ENCODE measurements at places on chromosomes 4 and X. TPM values are rescaled to one million over a fixed set of nuclear protein-coding genes. Genes with fewer than 3 reads are reported as not detected.

AFF2 gene
- 1.5 TPM for total RNA-seq

ETDA gene
- not detected for total RNA-seq

MGARP gene
- not detected for total RNA-seq

- DNase-seq = no peak
These were observed 4.8 kb upstream of the NKAP start for GRCh38 chrX:119948381-119948780.

- DNase-seq = no peak
These were observed 80.8 kb downstream of the RAB28 start for GRCh38 chr4:13403326-13403725.

DNA sequence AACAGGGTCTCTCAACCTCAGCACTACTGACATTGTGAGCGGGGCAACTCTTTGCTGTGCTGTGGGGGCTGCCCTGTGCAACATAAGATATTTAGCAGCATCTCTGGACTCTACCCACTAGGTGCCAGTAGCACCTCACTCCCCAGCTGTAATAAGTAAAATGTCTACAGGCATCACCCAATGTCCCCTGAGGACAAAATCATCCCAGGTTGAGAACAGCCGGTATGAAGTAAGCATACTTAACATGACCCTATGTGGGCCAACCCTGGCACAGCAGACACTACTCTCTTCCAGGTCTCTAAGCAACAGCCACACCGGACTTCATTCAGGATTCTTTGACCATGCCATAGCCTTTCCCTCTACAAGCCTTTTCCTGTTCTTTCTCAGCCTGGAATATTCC, 10.5 kb upstream of the MGST2 start:
- DNase-seq = no peak

- no peak for DNase-seq
These were observed 11.7 kb downstream of the MSN start for GRCh38 chrX:65679071-65679540.

GRCh38 chr4:20615486-20616260, 84.6 kb upstream of the PACRGL start:
- DNase-seq = no peak

TMSB15C gene
- total RNA-seq = 4.3 TPM

DNA sequence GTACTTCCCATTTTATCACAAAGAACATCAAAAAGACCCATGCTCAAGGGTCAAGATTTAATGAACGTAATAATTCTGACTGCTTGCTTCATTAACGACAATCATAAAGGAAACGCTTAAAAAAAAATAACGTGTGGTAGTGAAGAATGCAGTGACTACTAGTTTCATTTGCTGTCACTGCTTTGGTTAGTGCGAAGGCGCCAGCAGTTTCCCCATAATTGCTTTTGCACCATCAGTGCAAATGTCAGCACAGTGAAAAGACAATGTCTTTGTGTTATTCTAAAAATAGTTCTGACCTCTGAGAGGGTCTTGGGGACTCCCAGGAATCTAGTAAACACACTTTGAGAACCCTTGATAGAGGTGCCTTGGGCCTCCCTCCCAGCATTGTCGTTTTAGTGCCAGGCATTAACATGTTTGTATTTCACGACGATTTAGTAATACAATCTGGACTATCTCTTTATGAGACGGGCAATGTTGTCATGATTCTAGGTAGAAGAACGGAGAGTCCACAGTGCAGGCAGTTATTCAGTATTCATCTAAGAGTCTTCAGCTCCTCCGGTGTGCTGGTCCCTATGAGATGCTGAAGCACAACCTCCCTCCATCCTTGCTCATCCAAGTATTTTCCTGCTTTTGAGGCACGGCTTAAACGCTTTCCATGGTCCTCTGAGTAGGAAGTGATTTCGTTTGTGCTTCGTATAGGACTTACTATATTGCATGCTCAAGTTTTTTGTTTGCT, 71.0 kb downstream of the AFF1 start:
- peak; percentile 28 for DNase-seq

PROM1 gene
- not detected for total RNA-seq

- no peak for DNase-seq
These were observed 24.3 kb downstream of the HADH start for GRCh38 chr4:108013955-108014354.

MAGEA2 gene
- total RNA-seq = not detected

DNA sequence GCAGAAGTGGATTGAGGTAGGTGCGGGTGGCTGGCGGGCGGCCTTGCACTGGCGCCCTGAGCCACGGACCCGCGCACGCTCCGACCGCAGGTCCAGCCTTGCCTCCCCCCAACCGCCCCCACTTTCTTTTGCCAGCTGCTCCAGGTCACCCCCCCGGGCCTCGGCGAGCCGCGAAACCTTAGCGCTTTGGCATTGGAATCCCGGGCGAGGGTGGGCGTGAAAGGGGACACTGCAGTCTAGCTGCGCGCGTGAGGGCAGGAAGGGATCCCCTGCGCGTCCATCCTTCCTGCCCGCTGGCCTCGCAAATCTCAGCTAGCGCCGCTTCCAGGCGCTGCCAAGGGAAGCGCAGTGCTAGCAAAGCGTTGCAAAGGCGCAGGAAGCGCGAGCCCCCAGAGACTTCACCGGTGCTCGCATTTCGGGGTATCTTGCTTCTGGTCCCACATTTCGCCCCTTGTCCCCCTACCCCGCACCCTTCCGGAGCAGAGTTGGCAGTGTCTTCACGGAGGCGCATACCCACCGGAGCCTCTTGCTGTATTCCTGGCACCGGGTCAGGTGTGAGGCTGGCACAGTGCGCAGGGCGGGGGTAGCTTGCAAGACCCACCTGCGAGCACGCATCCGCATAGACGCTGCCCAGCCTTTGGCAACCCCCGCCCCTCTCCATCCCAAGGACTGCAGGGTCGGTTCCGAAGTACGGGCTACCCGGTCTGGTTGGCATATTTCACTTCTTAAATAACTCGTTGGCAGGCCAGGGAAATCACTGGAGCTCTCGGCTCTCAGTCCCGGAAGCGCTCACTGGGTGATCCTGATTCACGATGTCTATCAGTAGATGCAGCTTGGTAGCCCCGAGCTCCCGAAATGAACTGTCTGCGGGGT, 104.4 kb downstream of the UCHL1 start:
- no peak for DNase-seq

DNA sequence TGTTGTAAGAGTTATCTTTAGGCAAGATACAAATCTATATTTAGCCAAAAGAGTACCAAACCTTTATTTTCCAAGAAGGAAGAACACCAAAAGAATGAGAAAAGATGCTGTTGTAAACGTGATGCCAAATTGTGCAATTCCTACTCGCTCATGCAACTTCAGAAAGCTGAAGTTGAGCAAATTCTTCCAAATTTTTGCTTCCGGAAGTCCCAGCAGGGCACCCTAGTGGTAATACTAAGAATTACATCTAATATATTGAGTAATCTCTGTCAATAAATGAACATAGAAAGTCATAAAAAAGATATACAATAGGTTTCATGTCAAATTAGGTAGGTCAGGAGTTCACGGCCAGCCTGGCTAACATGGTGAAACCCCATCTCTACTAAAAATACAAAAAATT, 36.0 kb upstream of the SMARCAD1 start:
- no peak for DNase-seq
